ENCODE measurements at places on chromosomes 2 and 18.

GRCh38 chr18:57780318-57780705 lies 22.8 kb downstream of the ATP8B1 start:
- DNase-seq, result no peak

GRCh38 chr2:25598911-25599310 lies 74.5 kb downstream of the DTNB start:
- DNase-seq, result no peak

DNA sequence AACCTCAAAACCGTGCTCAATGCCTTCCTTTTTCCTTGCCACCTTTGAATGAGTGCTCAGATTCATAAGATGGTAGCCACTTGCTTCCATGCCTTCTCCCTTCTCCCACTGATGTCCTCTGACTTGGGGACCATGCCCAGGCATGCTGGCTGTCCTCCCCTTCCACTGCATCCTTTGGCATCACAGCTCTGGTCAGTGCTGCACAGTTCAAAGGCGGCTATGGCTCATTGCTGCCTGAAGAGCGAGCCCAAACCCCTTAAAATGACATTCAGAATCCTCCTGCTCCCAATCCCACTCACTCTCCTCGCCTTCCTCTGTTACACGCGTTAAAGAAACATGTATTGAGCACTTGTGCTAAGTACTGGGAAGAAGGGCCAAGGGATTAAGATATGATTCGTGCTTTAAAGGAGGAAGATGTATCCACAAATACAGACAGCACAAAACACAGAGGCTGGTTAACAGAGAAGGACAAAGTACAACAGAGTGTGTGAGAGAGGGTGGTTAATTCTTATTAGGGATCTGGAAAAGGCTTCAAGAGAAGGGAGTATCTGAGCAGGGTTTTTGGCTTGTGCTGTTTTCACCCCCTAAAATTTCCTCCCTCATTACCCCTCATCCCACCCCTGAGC lies 81.8 kb downstream of the CERKL start:
- no peak for DNase-seq

DNA sequence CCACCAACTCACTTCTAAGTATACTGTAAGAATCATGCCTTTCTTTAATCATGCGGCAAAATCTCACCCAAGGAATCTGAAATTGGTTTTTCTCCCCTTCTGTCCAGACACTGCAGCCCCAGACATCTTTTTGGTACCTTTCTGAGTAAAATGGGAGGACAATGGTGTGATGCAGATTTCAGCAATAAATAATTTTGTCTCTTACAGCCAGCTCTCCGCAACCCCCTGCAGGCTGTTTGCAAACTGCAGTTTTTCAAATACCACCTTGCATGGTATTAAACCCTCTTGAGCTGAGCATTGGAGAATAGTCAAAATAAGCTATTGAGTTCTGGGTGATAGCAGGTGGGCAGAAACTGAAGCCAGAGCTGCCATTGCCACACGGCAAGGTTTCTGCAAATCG lies 32.2 kb downstream of the GPR39 start:
- no peak for DNase-seq

GRCh38 chr2:237744270-237744612 lies 54.3 kb upstream of the RBM44 start:
- DNase-seq, result no peak

GRCh38 chr2:241225545-241225944 lies 37.1 kb downstream of the ANO7 start:
- no peak for DNase-seq

GRCh38 chr2:33784488-33784887 lies 185.4 kb upstream of the FAM98A start:
- DNase-seq, result no peak

DNA sequence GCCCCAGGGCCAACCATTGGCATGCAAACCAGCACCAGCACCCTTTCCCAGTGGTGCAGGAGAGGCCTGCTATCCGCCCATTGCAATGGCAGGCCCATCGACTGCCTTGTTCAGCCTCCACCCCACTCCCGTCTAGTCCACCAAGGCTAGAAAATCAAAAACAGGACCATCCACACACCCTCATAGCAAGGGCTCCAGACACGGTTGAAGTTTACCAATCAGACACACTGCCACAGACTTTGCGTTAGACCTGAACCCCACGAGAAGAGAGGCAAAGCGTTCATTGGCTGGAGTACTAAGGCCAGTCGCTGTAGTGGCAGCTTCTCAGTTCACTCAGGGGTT lies 95.3 kb upstream of the TEX51 start:
- DNase-seq, result no peak

- DNase-seq, result no peak
Measured at GRCh38 chr2:189506514-189506976, 65.3 kb downstream of the WDR75 start.

DNA sequence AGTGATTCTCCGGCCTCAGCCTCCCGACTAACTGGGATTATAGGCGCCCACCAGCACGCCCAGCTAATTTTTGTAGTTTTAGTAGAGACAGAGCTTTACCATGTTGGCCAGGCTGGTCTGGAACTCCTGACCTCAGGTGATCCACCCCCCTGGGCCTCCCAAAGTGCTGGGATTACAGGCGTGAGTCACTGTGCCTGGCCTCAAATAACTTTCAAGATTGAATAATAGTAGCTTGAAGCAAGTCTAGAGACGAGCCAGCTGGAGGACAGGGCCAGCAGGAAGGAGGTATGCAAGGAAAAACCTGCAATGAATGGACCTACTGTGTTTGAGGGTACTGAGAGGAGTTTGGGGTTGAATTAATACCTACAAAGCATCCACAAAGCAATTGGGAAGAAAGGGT lies 87.5 kb downstream of the MSH2 start:
- no peak for DNase-seq

DNA sequence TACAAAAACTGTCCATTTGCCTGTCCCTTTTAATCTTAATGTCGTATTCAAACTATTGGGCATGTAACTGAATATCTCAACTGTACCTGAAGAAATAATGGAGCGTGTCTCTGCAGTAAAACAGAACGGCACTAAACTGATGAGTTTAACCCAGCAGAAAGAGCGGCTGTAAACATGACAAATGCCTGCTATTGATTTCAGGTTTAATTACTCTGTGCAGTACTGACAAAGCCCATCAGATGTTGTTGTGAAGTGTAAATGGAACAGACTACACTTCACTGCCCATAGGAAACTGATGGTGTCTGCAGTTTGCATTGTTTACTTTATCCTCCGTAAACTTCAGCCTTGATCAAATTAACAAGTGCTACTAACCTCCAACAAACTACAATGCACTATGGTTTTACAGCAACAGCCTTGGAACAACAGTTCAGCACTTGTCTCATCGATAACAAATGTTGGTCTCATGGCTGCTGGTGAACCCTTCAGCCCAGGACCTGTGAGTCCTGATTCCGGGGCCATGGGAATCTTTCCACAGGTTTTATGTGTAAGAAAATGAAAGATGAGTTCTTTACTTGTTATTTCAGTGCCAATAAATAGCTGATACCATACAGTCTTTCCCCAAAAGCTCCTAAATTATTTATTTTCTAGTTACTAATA lies 316.5 kb downstream of the CCDC178 start:
- DNase-seq, result no peak

Data from activated CD8-positive, alpha-beta memory T cell treated with anti-CD3 and anti-CD28 coated beads for 4 hours (primary cell).